ENCODE measurements at places on chromosomes 4 and X.

DNA sequence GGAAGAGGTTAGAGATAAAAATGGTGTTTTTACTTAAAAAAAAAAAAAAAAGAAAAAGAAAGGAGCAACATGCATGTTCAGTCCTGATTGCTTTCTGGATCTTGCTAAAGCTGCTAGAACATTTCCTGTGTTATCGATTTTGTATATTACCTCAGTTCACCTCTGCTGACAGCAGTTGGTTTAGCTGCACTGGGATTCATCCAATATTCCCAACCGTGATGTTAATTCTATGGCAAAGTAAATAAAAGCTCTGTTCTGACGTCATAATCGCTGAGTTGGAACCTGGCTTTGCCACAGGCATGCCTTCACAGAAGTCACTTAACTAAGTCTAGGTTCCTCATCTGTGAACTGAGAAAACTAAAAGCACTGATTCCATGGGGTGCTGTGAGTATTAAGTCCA lies 90.7 kb upstream of the SORBS2 start:
- DNase-seq: no peak

DNA sequence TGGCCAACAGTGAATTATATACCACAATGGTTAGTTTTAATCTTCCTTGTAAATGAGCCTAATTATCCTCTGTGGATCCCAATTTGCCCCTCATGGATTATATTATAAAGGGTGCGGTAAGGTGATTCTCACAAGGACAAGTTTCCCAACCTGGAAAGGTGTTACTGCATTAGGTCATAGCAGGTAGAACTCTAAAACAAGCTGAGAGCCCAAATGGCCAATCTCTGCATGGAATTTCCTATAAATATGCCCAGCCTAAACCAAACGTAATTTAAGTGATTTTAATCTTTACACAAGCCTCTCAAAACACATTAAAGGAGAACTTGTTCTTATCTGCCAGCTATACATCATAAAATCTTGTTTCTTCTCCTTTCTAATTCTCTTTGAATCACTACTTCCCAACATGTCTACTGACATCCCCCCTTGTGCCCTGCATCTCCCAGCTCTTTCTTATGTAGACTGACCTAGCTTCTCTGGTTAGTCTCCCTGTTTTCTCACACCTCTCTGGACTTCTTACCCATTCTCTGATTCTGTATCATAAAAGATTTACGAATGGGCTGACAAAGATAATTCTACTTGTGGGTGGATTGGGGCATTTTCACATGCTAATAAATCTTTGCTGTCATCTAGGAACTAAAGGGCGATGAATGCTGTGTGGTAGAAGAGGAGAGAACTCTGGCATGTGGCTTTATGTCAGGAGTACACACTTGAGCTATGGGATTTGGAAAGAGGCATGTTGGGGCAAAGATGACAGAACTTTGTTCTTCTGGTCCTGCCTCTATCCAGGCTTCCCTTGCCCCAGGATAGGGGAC lies 94.3 kb upstream of the PGRMC2 start:
- no peak for DNase-seq

DNA sequence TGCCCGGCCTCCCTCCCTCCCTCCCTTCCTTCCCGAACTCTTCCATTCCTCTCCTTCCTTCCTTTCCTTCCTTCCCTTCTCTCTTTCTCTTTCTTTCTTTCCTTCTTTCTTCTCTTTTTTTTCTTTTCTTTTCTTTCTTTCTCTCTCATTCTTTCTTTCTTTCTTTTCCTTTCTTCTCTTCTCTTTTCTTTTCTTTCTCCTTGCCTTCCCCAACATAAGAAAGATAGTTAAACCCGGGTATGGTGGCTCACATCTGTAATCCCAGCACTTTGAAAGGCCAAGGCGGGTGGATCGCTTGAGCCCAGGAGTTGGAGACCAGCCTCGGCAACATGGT lies 25.4 kb downstream of the NSD2 start:
- DNase-seq: no peak

GRCh38 chr4:52925531-52925968 lies 63.4 kb downstream of the RASL11B start:
- no peak for DNase-seq

DNA sequence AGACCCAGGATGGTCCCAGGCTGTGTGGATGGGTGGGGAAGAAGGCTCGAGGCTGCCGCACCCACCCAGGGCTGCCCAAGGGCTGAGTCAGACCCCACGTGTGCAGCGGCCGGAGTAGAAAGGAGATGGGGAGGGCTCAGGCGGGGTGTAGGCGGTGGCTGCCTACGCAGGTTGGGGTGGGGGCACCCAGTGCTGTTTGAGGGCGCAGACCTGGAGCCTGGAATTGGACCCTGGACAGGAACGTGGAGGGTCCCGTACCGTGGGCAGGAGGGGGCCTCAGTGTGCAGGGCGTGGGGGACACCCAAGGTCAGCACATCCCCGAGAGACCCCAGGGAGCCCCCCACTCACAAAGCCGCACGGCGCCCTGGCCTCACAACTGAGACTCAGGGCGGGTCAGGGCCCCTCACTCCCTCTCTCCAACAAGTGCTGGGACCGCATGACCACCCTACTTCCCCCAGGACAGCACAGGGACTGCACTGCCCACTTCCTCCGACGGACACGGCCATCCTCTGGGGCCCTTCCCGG lies 79.9 kb downstream of the FAM53A start:
- DNase-seq: no peak

DNA sequence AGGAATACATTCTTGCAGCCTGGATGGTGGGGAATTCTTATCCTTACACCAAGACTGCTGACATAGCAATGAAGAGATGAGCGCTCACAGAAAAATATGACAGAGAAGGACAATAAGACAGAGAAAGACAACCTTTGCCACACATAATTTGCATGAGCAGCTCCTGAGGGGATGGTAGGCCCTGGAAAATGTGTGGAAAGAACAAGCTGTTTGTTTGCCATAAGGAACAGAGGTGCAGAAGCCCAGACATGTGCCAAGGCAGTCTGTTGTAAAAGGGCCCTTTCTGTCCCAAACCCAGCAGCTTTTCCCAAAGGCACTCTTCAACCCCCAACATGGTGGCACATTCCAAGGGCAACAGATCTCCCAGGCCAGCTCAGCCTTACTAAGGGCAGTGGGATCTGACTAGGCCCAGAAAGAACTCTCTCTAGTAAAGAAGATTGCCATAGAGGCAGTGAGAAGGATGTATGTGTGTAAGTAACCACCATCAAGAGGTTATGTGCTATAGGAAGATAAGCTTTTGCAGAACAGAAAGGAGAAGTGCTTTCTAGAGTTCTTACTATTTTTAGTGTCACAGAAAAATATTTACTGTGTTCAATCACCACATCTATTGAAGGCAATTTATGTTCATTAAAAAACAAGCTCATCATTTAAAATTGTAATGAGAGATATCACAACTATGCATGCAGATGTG lies 287.0 kb upstream of the RASGEF1B start:
- DNase-seq: no peak

All from activated CD8-positive, alpha-beta memory T cell treated with anti-CD3 and anti-CD28 coated beads for 4 hours (primary cell).